Natural killer cell (primary cell): ENCODE measurements at places on chromosomes 7 and 10. TPM values are rescaled to one million over a fixed set of nuclear protein-coding genes. Genes with fewer than 3 reads are reported as not detected.
A peak's percentile ranks its signal among the peaks of the same experiment; 100 is the strongest.

CNTNAP2 gene
- 0.18 TPM for total RNA-seq

GRCh38 chr10:90889636-90890035 lies 17.9 kb downstream of the RPP30 start:
- no peak for DNase-seq

DNA sequence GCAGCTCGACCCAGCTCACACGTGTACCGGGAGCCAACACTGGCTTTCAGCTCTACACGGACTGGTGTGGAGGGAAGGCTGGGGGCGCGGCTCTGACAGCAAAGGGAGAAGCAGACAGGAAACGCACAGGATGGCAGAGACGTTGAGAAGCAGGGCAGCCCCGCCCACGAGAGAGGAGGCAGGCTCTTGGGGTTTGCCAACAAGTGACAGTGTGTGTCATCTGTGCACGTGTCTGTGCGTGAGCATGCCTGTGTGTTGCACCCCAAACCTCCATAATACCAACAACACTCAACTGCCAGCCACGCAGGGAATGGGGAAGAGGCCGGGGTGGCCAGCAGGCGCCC lies 64.4 kb upstream of the PDGFA start:
- DNase-seq: peak; percentile 94

- no peak for DNase-seq
Measured at GRCh38 chr10:17219024-17219423, 9.0 kb upstream of the VIM start.

DNA sequence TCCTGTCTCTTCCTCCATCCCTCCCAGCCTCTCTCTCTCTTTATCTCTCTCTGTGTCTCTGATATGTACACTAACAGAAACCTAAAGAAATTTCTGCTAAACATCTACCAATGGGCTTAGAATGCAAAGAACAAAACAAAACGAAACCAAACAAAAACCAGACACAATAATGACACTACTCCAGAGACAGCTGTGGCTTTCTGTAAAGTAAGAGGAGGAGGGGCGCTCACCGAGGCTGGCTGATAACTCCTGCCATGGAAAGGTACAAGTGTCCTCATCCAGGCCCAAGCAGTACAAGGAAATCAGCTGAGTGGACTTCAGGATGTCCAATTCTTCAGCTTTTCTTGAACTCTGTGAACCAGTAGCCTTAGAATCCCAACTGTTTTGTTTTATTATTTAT lies 70.4 kb upstream of the FZD8 start:
- DNase-seq: no peak

- DNase-seq: no peak
Measured at GRCh38 chr10:5658871-5659618, 7.3 kb downstream of the ASB13 start.
